Stimulated activated CD4-positive, alpha-beta T cell treated with anti-CD3 and anti-CD28 coated beads, Interleukin-2, amount 100 ng/mL, for 48 hours (primary cell): ENCODE measurements at places on chromosomes 3 and 15.

DNA sequence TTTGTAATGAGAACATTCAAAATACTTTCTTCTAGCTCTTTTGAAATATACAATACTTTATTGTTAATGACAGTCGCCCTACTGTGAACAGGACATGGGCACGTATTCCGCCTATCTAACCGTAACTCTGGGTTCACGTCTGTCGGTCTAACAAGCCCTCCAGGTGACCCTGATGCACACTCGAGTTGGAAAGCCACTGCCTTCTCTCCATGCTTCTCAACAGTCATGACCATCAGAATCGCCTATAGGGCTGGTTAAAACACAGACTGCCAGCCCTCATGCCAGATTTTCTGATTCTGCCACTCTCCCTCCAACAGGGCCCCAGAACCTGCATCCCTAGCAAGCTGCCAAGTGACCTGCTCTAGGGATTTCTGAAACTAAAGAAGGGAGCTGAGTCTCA, 140.2 kb downstream of the FOXP1 start:
- DNase-seq: no peak

GRCh38 chr3:69567023-69567709, 172.1 kb upstream of the MITF start:
- no peak for DNase-seq

DNA sequence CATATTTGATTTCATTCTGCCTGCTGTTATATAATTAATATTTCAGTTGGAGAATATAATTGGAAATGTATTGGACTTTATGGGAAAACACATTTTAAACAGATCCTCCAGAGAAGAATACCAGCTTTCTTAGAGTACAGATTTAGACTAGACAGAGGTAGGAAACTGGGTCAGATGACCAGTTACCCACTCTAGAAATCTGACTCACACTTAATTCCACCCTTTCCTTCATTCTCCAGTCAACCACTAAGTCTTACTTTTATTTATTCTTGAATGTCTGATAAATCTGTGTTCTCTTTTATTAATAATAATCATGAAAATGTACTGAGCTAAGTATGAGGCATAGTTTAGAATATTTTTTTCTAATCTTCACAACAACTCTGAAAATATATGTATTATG, 110.7 kb downstream of the LRRC49 start:
- DNase-seq: no peak

DNA sequence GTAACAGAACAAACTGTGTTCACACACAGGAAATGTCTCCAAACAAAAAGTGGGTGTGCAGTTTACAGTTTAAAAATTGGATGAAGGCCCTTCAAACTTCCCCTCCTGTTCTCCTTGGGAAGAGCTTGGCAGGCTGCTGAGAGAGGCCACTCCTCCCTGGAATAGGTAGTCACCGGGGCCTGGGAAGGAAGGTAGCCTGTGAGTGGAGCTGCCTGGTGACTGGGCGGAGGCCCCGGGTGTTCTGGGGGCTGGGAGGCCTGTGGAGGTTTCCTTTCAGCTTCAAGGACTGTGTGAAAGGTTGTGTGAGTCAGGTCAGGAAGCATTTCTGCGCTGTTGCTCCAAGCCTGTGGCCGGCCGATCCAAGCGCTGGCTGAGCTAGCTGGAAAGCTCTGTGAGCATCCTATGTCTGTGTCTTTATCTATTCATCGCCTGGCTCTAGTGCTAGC, 14.1 kb downstream of the SLCO3A1 start:
- no peak for DNase-seq

DNA sequence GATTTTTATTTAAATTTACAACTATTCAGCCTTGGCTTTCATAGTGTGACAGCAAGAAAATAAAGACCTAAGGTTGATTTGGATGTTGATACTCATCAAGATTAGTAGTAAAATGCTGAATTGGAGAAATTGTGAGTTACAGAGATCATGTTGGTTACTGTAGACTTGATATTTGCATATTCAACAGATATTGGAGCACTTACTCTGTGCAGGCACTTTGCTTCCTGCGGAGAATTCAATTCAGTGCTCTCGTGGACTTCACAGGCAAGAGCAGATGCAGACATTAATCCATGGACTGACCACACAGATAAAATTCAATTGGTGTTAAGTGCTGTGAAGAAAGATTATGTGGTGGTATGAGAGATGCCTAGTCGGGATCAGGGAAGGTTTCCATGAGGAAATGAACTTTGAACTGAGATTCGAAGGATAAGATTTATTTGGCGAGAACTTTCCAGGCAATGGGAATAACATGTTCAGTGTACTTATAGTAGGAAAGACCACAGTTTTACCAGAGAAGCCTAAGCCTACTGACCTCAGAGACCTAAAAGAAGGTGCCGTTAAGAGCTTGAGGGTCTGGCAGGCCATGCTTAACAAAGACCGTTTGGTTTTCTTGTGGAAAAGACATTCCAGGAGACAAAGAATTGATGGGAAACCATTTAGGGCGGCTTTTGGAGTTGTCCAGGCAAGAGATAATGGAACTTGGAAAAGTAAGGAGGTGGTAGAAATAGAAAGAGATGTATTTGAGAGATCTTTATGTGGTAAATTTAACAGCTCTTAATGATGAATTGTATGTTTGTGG, 4.3 kb downstream of the SELENOT start:
- DNase-seq: no peak

GRCh38 chr3:175155172-175155571, 296.0 kb downstream of the NAALADL2 start:
- DNase-seq: no peak

DNA sequence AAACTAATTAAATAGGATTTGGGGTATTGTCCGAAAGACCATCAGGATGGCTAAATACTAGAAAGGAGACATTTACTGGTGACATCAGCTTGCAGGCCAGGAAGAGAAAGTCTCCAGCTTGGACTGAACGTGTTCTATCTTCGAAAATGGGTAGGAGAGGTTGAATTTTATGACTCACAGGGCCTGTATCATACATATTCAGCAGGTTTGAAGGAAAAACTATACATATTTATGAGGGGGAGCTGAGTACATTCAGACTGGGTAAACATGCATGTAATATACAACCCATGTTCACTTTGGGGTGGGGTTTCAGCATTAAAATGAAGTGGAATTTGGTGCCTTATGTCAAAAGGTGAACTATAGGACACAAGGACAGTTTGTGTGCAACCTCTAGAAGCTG, 129.3 kb upstream of the CRBN start:
- no peak for DNase-seq

GRCh38 chr15:87481126-87481525, 775.4 kb downstream of the NTRK3 start:
- no peak for DNase-seq

- no peak for DNase-seq
These were observed 377.7 kb upstream of the RBMS3 start for GRCh38 chr3:28903171-28903601.

- no peak for DNase-seq
These were observed 291.7 kb upstream of the SATB1 start for GRCh38 chr3:18716821-18717220.

- DNase-seq: no peak
These were observed 295.1 kb downstream of the SHOX2 start for GRCh38 chr3:157810924-157811718.

GRCh38 chr15:29533647-29534046, 264.0 kb upstream of the NSMCE3 start:
- no peak for DNase-seq

- no peak for DNase-seq
These were observed 17.8 kb downstream of the TF start for GRCh38 chr3:133763797-133764683.

GRCh38 chr3:9947025-9947995, 4.9 kb downstream of the PRRT3 start:
- no peak for DNase-seq

DNA sequence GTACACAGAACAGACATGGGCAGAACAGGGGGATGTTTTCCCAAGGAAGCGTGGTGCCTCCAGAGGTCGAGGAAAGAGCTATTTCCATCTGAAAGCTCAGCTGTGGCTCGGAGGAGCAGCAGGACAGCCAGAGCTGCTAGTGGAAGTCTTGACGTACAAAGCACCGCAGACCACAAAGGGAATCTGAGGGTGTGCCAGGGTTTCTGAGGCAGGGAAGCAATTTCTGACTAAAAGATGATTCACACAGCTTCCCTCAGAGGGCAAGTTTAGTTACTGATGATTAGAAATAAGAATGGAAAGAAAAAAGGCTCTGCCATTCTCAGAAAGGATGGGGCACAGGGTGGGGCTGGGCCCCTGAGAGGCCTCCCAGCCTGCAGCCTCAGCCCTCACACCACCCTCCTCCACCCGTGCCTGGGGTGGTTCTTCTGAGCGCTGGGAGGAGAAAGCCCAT, 45.8 kb upstream of the SEC13 start:
- DNase-seq: peak; percentile 34

DNA sequence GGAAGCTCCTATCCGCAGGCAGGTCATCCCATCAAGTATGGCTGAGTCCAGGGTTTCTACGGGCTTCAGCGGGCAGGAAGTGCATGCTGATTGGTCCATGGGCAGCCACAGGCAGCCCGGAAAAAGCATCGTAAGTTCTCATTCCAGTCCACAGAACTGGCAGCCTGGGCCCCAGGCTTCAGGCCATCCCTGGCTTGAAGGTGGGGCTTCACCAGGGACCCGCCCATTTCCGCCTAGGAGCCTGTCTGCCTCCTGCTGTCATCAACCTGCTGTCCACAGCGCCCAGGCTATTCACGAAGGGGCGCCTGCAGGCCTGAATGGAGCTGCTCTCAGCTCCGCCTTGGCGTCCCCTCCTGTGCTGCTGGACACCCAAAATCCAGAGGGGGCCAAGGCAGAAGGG, 13.9 kb downstream of the PCYT1A start:
- no peak for DNase-seq

DNA sequence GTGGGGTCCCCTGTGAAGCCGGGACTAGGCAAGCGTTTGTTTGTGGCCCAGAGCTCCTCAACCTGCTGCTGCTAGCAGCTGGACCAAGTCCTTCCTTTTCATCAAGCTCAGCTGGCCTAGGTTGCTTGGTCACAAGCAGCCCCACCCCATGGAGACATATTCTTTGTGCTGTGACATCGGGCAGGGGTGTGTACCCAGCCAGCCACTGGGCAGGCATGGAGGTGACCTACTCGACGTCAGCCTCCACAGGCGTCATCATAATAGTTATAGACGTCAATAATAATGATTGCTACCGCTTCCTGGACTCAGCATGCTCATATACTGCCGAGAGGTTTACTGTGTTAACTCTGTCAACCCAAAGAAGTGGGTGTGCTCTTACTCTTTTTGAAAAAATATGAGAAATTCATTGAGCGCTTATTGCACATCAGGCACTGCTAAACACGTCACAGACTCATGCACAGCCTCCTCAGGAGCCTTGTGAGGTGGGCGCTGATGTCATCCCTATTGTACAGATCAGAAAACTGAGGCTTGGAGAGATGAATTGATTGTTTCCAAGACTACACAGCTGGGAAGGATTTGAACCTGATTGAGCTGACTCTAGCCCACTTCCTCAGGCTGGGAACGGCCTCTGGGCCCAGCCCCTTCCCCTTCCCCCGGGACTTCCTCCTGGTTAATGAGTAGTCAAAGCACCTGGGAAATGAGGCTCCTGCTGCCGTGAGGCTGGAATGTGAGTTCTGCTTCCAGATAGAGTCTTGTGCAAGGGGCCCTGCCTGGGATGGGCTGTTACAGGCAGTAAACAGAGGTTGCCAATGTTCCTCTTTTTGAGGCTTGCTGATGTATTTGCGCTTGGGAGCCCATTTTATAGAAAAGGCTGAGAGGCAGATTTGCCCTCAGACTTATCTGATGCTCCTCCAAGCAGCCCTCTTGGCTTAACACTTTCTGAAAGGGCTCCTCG, 16.2 kb downstream of the SLC6A6 start:
- no peak for DNase-seq

DNA sequence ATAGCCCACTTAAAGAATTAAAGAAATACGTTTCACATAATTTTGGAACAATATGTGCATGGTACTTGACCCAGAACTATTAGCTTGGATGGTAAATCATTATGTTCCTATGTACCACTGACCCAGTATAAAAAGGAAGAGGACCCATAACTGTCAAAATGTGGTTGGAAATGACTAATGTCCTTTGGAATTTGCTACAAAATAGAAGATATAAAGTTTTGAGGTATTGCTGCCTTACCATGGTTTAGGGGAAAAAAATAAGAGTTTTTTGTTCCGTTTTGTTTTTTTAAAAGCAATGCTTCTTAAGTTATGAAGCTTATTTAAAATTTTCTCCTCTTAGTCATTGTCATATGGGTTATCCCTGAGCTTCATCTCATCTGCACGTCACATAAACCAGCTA, 15.8 kb upstream of the TFDP2 start:
- DNase-seq: no peak

DNA sequence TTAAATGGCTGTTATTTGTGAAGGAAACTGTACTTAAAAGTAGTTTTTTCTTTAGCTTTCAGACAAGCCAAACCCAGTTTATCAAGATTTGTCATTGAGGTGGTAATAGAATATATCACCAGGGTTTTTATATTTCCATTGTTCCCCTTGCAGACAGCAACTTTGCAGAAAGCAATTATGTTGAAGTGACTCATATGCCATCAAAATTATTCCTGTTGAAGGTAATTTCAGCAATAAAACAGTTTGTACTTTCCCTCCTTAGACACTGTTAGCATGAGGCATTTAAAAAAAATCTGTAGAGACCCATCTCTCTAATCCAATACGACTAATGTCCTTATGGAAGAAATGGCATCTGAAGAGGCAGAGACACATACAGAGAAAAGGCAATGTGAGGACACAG, 219.0 kb downstream of the NFKBIZ start:
- no peak for DNase-seq
